ENCODE measurements at places on chromosomes 4 and X.

- DNase-seq, result peak; percentile 82
Observed at GRCh38 chrX:140764401-140764919, 54.9 kb downstream of the LINC00632 start.

DNA sequence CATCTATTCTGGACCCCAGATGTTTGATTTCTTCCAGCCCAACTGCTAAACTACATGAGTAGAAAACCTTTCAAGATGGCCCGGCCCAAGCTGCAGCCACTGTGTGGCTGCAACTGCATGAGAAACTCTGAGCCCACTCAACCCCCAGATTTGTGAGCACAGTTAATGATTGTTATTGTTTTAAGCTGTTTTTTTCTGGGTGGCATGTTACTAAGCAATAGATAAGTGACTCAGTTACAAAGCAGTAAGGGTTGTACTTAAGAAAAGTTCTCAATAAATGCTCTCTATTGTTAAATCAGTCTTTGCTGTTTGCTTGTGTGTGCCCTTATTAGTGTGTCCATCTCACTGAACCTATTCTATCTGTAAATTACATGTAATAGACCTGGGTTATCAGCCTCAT lies 51.8 kb downstream of the GC start:
- no peak for DNase-seq

GRCh38 chrX:1341545-1342184 lies 5.1 kb downstream of the IL3RA start:
- DNase-seq, result no peak

DNA sequence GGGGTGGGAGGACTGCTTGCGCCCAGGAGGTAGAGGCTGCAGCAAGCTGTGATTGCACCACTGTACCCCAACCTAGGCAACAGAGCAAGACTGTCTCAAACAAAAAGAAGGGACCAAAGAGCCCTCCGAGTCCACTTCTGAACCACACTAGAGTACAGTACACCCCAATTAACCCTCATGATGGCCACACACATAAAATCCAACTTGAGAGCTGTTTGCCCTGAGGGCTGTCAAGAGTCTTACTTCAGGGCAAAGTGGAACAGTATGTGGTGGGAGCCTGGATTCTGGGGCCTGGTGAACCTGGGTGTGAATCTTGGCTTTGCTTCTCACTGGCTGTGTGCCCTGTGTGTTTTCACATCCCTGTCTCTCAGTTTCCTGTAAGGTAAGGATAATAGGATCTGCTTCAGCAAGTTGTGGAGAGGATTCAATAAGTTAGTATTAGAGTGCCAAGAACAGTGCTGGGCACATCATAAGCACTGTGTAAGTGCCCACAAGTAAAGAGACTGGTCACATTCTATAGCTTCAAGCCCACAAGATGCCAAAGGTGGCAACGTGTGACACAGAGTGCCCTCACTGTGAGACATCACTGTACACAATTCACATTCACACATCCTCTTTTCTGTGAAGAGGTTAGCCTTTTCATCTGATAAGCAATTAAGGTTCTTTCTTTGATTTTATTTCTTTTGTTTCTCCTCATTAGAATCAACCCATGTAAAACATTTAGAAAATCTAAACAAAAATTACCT lies 52.1 kb downstream of the LEF1 start:
- no peak for DNase-seq

GRCh38 chrX:23334848-23335599 lies at the start of gene PTCHD1:
Gene PTCHD1, plus strand, starts transcription at chrX:23334849. Its CDS starts 27 bp downstream, at chrX:23334876.
- DNase-seq, result no peak

- DNase-seq, result peak; percentile 93
Observed at GRCh38 chr4:15336410-15337167, 91.2 kb upstream of the C1QTNF7 start.

GRCh38 chr4:138696771-138697170 lies 318.8 kb upstream of the NOCT start:
- DNase-seq, result peak; percentile 38

DNA sequence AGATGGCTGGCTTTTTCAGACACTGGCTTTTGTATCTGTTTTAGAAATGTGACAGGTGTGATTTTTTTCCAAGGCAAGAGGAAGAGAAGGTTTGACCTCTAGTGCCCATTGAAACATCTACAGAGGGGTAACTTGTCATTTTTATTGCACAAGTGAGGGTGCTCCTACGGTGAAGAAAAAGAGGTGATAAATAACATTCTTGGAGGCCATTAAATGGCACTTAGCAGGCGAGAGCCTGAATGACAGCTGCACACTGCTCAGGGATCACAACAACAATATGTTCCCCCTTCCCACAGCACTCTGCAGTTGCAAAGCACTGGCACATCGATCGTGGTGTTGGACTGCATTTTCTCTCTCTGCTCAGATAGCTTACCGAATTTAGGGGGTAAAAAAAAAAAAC lies 22.9 kb downstream of the FAM184B start:
- no peak for DNase-seq

DNA sequence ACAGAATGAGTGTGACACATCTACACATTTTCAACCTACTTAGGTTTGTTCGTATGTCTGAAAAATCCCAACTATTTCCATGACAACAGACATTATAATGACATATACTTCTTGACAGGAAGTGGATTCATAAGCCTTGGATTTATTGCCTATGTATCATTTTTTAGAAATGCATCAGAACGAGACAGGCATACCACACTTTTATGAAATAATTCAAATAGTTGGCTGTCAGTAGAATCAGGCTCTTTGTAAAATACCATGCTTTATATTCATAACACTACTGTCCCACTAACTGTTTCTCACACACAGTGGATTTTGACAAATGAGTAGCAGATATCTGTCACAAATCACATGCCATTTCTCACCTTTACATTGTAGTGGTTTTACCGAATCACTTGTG lies 173.2 kb downstream of the BEND2 start:
- peak; percentile 72 for DNase-seq

DNA sequence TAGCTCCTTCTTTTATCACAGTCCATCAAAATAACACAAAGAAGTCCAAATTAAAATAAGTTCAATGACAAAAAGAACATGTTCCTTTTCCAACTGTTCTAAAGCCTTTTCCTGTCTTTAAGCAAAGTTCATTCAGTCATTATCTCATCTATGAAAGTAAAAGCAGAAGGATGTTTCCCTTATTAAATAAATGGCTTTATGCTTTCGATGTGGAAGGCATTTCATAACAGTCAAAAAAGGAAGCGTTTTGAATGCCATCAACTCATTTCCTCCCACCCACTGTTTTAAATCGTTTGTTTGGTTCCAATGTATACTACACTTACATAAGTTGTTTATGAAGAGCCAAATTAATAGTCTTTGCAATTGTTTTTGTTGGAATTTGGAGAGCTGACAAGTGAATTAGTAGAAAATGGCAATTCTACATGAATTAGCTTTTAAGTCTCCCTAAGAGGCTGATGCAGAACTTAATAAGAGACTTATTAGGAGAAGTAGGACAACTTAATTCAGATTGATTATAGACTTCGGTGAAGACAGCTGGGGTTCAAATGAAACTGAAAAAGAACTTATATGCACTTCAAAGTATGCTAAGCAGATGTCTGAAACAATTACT lies 392.6 kb upstream of the FTHL17 start:
- no peak for DNase-seq

DNA sequence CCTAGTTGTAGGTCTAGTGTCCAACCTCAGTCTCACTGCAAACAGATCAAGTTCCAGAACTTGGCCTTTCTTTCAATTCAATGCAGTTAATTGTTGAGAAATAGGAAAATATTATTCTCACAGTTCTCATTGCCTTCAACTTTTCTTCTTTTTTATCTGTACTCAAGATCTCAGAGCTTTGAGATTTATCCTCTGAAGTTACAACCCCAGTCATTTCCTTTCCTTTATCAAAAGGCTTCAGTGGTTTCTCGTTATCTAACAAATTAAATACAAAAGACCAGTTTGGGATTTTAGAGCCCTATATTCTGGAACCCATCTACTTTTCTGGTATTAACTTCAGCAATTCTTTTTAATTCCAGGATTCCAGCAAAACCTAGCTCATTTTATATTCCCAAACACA lies 130.2 kb downstream of the TMA16 start:
- DNase-seq, result no peak

GRCh38 chrX:12950851-12951594 lies 23.9 kb upstream of the TMSB4X start:
- DNase-seq, result no peak

- peak; percentile 77 for DNase-seq
Observed at GRCh38 chr4:158814636-158815330, 46.0 kb downstream of the FNIP2 start.

- DNase-seq, result no peak
Observed at GRCh38 chr4:10102474-10103332, 13.9 kb downstream of the WDR1 start.

DNA sequence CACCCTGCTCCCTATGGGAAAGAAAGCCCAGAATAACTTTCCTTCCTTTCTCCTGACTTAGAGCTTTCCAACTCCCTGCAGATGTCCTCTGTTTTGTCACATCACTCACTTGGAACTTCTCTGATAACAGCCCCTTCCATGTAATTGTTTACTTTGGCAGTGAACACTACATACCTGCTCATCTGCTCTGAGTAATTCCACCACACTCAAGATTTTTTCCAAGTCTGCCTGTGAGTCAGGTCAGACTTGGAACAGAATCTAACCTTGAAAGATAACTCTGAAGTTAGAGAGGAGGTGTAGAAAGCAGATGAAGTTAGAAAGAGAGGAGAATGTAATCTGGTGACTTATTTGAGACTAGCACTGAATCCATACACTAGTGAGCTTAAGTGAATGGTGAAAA lies 7.4 kb downstream of the MAGEB10 start:
- DNase-seq, result peak; percentile 62

DNA sequence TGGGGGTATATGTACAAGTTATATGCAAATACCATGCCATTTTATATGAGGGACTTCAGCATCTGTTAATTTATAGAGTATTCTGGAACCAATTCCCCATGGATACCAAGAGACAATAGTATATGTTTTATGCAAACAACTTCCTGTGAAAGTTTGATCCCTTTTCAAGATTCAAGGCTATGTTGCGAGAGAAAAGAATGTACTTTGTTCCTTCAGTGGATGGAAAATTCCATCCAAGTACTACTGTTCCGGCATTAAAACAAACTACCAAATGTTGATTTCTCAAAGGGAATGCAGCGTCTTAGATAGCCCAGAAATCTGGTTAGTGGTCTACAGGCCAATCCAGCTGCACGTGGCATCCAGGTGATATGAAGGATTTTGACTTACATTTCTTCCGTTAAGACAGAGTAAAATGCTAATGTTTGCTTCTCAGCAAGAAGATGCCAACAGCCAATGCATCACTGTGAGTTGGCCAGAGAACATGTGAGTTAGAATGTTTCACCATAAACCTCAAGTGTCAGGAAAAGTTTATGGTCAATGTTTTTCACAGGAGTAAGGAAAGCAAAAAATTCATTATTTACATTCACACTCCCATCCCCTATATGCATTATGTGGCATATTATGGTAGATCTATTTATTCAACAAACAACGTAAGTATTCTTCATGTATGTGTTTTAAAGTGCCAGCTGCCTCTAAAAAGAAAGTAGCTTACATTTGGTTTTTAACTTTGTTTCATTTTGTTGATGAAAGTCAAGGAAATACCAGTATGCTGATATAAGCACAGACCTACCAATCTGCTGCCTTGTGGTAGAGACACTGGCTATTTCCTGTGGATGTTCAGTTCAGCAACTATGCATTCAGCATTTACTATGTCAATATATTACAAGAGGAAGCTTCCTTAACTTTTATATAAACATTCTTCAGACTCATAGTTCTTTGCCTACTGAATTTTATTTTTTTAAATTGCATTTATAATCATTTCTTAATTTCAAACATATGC lies 44.4 kb downstream of the METTL14 start:
- DNase-seq, result peak; percentile 79

DNA sequence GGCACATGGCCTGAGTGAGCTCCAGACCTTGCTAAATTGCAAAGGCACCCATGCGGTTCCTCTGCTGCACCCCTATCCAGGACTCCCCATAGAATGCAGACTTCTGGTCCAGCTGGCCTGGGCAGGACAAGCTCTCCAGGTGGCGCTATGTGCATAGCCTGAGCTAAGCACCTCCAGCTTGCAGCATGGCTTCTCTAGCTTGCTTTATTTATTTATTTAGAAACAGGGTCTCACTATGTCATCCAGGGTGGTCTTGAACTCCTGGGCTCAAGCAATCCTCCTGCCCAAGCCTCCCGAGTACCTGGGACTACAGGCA lies 5.5 kb upstream of the WFS1 start:
- DNase-seq, result peak; percentile 25

- DNase-seq, result no peak
Observed at GRCh38 chr4:82852751-82853285, 38.1 kb downstream of the SEC31A start.

GRCh38 chrX:56793521-56794320 lies 64.7 kb downstream of the NBDY start:
- DNase-seq, result no peak

GRCh38 chrX:155052738-155053498 lies 18.0 kb downstream of the CMC4 start:
- no peak for DNase-seq

- DNase-seq, result peak; percentile 25
Observed at GRCh38 chr4:89788206-89789072, 48.5 kb downstream of the SNCA start.

DNA sequence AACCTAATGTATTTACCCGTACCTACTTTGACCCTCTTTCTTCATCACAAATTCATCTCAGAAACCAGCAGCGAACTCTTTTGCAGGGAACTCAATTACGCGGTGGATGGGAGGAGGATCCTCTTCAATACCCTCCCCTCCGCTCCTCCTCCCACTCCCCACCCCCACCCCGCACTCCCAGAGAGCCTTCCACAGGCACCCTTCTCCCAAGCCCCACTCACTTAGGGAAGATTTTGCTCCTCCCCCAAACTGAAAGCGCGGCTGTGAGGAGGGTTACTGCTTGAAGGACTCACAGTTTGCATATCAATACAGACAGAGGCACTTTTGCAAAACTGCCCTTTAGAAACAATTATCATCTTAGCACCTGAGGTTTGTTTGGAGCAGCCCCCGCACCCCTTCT lies 960 bp upstream of the IL1RAPL1 start:
- peak; percentile 11 for DNase-seq

GRCh38 chr4:6942238-6942800 lies 32.7 kb downstream of the TBC1D14 start:
- DNase-seq, result peak; percentile 94

- no peak for DNase-seq
Observed at GRCh38 chr4:133943081-133943480, 258.5 kb downstream of the PABPC4L start.

DNA sequence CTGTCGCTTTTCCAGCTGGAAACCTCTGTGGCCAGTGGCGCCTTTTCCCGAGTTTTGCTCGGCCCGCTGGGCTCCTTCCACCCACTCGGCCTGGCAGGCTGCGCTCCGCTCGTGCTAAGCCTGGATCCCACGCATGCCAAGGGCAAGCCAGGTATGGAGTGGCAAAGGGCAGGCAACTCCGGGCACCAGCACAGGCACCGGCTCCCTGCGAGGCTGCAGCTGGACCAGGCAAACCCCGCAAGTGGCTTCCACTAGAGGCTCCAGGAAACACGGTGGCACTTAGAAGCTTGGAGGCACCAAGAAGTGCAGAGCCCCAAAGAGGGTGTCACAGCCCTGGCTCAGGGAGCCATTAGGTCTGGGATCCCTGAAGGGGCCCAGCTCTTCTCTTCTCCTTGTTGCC lies 59.5 kb downstream of the PPA2 start:
- no peak for DNase-seq

- DNase-seq, result peak; percentile 61
Observed at GRCh38 chrX:107484002-107484726, 34.7 kb downstream of the FRMPD3 start.
